NAMALWA (cell line): ENCODE measurements at places on chromosomes 3 and 15.

- DNase-seq, result no peak
Observed at GRCh38 chr3:196997311-196997710, 28.7 kb upstream of the PIGZ start.

- peak; percentile 4 for DNase-seq
Observed at GRCh38 chr3:5565026-5565425, 377.5 kb downstream of the EDEM1 start.

- peak; percentile 68 for DNase-seq
Observed at GRCh38 chr3:56783644-56784447, 17.9 kb downstream of the ARHGEF3 start.

DNA sequence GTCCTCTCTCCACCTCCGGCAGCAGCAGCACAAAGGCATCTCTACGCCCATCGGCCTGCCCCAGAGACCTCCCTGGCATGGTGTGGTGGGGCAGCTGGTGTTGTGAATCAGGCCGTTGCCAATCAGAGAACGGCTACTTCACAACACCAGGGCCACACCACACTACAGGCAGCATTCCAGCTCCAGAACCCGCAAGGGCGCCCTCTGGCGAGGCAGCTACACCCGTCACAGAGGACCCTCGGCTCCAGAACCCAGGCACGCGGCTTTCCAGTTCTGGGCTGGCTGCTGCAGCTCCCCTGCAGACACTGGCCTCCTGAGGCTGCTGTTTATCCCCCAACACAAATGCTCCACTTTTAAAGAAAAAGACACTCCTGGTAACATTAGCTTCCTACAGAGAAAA, 127.5 kb upstream of the TOPAZ1 start:
- peak; percentile 66 for DNase-seq

DNA sequence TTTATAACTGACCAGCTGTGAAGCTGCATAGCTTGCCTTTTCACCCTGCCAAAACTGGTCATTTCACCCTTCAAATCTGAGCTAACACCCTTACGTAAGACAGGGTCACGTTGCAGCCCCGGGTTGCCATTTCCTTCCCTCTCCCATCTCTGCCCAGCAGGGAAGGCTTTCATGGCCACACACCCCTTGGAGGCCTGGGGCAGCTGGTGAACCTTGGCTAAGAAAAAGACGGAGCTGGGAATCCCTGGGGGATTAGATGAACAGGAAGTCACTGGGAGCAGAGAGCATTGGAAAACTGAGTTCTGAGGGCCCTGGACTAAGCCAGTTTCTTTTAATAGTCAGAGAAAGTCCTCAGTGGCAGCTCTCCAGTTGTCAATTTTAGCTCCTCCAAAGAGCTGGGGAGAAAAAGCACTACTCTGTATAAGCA, 67.8 kb downstream of the TTC23 start:
- no peak for DNase-seq

GRCh38 chr15:74786551-74787165, 4.8 kb downstream of the CSK start:
- peak; percentile 53 for DNase-seq
